Omental fat pad (tissue), 4 donors: ENCODE measurements at places on chromosomes 7 and 10. TPM values are rescaled to one million over a fixed set of nuclear protein-coding genes. Genes with fewer than 3 reads are reported as not detected.

GRCh38 chr7:121433775-121434174 is 37.7 kb upstream of the FAM3C start:
- DNase-seq, result no peak

DNA sequence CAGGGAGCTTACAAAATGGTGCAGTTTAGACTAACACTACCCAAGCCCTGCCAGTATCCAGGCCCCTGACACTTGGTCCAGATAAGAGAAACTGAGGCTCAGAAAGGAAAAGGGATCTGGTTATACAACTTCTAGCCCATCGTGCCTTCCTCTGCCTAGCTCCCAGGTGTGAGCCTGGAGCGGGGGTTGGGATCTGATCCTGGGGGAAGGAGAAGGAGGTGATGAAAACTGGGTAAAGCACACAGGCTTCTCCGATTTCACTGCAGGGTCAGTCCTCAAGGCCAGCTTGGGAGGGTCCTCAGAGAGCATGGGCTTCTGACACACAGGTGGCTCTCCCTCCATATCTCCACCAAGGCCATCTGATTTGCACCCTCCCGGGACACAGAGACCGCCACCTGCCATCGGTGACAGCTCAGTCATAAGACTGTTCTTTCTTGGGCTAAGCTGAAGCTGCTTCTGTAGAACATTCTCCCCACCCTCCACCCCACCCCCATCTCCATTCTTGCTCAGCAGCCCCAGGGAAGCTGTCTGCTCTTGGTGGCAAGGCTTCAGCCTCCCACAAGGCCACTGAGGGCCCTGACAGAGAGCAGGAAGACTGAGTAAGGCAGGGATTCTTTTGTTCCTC is 16.4 kb downstream of the SRRM3 start:
- DNase-seq, result no peak

DNA sequence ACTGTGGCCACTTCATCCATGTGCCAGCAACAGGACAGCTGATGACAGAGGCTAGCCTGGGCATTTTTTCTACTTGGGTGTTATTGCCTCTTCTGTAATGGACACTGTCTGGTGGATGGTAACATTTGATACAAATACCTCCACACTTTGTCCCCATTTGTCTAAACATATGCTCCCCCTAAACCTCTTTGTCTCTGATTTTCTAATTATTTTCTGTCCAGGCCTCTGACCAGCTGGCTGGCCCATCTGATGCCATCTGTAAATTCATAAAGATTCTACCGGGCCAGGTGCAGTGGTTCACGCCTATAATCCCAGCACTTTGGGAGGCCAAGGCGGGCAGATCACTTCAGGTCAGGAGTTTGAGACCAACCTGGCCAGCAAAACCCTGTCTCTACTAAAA is 84.7 kb upstream of the IFRD1 start:
- no peak for DNase-seq

DNA sequence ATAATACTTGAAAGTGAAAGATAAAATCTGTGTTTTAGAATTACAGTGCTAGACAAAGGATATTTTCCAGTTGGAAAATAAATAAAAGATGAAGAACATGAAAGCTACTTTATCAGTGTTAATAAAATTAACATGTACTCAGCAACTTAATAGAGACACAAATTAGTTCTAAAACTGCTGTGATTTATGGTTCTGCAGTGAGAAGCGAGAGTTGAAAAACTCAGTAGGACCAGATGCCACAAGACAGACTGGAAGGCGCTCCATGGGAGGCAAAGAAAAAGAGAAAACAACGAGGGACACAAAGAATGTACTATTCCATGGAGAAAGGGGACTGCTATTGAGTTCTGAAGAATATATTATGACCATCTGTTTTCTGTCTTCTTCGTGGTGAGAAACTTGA is 590.4 kb downstream of the PHTF2 start:
- DNase-seq, result no peak

Gene CBX3
- 60.1 TPM for total RNA-seq

DNA sequence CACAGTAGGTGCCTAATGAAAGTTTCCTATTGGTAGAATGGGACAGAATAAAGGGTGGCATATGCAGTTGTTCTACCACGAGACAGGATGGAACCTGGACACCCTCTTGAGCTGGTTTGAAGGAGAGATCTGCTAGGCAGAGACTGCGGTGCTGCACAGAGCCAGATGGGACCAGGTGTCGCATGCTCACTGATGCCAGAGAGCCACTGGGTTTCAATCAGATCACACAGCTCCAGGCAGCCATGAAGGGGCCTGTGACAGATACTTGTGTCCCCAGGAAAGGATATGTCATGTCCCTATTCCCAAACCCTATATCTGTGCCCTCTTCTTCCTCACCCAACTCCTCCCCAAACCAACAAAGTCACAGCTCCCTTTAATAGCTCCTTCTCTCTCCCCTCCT is 235.7 kb downstream of the PRPF18 start:
- DNase-seq, result no peak

- no peak for DNase-seq
Observed at GRCh38 chr10:12324530-12324929, 24.8 kb upstream of the CAMK1D start.

Gene OR2A1
- 0.09 TPM for total RNA-seq

DNA sequence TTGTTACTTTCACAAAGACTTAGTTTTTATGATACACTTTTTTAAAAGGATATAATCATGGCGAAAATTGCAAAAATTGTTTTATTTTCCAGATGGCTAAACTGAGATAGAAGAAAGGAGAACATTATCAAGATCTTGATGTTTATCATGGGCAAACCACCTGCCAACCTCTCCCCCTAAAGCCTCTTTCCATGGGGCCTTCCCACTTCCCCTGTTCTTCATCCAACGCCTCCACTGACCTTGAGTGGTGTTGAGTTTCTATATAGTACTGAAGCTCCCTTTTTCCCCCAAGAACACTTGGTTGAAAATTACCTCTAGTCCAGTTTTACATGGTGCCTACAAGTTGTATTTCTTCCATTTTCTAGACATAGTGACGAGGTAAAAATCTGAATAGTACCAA is 5.0 kb downstream of the CREB3L2 start:
- no peak for DNase-seq

Gene TPST1
- 29.0 TPM for total RNA-seq

Gene CSTF2T
- total RNA-seq, result 33.7 TPM

Gene AZGP1
- 70.9 TPM for total RNA-seq

Gene MYO3A
- 0.50 TPM for total RNA-seq

DNA sequence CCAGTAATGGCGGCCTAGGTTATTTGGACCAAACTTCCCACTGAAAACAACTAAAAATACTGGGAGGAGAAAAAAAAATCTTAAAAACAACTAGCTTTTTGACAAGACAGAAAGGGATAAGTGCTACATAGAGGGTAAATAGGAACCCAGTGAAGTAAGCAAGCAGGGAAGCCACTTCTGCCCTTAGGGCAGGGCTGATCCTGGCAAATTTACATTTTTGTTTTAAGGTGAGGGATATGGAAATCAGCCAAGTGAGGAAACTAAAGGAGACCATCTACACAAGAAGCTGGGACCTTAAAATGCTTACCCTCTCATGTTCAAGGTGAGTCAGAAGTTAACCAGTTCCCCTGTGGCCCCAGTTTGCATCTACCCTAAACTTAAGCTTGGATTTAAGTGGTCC is 46.5 kb upstream of the CYCS start:
- no peak for DNase-seq

DNA sequence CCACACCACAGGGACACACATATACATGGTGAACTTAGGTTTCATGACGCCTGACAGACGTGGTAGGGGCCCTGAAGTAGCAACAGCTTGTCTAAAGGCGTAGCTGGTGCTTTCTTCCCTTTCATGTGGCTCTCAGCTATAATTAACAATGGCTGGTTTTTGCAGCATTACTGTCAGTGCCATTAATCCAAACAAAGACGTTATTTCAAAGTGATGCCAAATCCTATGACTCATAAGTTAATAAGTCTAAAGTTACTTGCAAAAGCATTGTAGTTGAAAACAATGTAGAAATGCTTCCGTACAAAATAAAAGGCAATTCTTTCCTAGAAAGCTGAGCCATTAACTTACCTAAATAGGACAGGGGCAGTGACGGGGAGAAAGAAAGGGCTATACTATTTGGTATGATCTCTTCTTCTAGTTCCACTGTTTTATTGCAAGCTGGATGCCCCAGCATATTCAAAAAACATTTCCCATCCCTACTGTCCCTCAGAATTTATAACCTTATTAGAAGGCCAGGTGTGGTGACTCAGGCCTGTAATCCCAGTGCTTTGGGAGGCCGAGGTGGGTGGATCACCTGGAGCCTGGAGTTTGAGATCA is 105.4 kb downstream of the ODAD2 start:
- no peak for DNase-seq
